CD14-positive monocyte (primary cell): ENCODE measurements at places on chromosomes 7 and 10. TPM values are rescaled to one million over a fixed set of nuclear protein-coding genes. Genes with fewer than 3 reads are reported as not detected.

DNA sequence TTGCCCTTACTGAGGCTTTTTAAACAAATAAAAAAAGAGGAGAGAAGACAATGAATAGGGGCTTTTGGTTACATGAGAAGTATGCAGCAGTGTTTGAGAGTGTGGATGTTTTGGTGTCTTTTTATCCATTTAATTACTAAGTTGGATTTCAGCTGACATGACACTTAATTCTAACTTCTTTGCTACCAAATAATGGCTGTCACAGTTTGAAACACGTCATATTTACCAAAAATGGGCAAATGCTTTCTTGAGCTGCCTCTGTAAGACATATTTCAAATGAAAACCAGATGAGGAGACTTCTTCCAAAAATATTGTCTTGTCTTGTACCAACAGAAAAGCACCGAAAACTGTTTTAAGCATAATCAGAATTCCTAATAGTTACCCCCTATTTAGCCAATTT lies 4.0 kb downstream of the ABCB4 start:
- no peaks in the 10 kb centered on the region for H3K27me3 ChIP-seq
- DNase-seq = no peak
- H3K36me3 ChIP-seq = no peaks in the 10 kb centered on the region
- no peak overlapping the region for H3K27ac ChIP-seq
- no peak overlapping the region for H3K4me3 ChIP-seq
- peaks cover 31% of the 10 kb centered on the region for H3K4me1 ChIP-seq

PNLIPRP2 gene
- polyA plus RNA-seq = not detected in 2 replicates

DNA sequence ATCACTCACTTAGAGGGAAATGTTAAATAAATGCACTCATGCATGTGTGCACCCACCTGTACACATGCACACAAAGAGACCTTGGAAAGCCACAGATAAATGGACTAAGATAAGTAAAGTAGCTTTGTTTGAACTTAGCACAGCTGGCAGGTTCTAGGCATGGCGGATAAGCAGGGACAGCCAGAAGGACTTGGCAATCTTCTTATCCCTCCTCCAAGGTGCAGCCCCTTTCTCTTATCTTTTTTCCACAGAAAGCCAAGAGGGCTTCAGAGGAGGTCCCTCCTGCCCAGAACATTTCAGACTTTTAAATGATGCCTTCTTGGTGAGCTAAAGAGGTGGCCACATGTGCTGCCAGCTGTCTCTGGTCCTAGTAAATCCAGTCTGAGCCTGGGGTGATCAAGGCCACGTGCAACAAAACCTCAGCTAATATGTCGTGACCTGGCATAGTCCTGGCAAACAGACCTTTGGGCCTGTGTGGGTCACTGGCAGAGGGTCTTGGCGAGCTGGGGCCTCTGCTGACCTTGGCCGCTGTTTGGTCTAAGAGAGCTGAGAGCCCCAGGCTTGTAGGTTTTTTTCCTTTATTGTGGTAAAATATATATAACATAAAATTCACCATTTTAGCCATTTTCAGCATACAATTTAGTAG lies 43.2 kb upstream of the SLC35B4 start:
- no peaks in the 10 kb centered on the region for H3K27me3 ChIP-seq
- H3K36me3 ChIP-seq = no peaks in the 10 kb centered on the region
- H3K4me1 ChIP-seq = peaks cover 16% of the 10 kb centered on the region
- no peak overlapping the region for H3K27ac ChIP-seq

DNA sequence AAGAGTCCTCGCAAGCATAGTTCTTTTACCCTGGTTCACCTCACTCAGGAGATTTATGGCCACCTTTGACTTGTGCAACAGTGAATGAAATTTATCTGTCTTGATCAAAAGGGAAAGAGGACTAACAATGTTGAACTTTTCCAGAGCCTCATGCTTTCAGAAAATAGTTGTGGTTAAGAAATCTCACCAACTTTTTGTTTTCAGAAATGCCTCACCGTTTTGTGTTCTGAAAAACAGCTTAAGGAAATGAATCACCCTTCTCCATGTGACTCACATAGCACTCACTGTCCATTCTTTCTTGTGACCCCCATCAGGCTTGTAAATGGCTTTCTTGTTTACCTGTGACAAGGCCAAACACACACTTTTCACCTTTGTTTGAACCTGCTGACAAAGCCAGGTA lies 148.6 kb upstream of the FAM3C start:
- H3K36me3 ChIP-seq = no peaks in the 10 kb centered on the region
- DNase-seq = no peak
- H3K27me3 ChIP-seq = no peaks in the 10 kb centered on the region
- no peak overlapping the region for H3K27ac ChIP-seq

DNA sequence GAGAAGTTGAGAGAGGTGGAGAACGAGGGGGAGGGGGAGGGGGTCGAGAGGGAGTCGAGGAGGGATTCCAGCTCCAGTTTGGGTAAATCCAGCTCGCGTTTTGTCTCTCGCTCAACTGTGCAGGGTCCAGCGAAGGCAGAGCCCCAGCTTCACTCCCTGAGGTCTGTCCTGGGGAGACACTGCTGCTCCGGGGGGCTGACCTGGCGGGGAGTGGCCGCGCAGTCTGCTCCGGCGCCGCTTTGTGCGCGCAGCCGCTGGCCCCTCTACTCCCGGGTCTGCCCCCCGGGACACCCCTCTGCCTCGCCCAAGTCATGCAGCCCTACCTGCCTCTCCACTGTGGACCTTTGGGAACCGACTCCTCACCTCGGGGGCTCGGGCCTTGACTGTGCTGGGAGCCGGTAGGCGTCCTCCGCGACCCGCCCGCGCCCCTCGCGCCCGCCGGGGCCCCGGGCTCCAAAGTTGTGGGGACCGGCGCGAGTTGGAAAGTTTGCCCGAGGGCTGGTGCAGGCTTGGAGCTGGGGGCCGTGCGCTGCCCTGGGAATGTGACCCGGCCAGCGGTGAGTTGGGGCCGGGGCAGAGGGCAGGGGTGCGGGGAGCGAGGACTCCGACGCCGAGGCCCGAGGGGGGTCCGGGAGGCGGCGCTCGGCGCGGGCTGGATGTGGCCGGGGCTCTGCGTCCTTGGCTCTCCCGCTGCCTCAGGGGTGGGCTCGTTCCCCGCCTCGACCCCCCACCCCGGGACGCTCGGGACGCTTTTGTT lies at the start of gene TET1:
TSS of gene TET1 (plus strand) at position 152 of the 757 bp plus-strand sequence. CDS start 12,002 bp downstream, outside the sequence.
- no peak for DNase-seq
- H3K36me3 ChIP-seq = no peaks in the 10 kb centered on the region
- no peak within 1 kb of the TSS for H3K27ac ChIP-seq
- H3K27me3 ChIP-seq = peaks cover 88% of the 10 kb centered on the region
- peaks cover 17% of the 10 kb centered on the region for H3K4me1 ChIP-seq
- H3K4me3 ChIP-seq = peak within 1 kb of the TSS; percentile 56

NODAL gene
- not detected for polyA plus RNA-seq

OPALIN gene
- polyA plus RNA-seq = not detected

DNA sequence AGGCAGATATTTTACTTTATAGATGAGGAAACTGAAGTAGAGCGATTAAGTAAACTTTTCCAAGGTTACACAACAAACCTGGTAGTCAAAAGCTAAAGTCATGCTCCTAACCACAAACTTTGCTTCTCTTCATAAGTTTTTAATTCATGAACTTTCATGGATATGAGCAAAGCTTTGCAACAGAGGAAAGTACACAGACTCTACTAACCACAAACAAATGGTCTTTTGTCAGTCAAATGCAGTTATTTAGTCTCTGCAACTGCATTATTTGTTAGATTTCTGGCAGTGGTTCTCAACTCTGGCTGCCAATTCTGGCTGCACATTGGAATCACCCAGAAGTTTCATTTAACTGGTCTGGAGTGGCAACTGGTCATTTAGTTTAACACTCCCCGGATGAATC lies 140.6 kb upstream of the TMEM168 start:
- H3K27me3 ChIP-seq = no peaks in the 10 kb centered on the region
- no peak overlapping the region for H3K4me3 ChIP-seq
- no peak overlapping the region for H3K27ac ChIP-seq
- H3K36me3 ChIP-seq = peaks cover 6% of the 10 kb centered on the region

DNA sequence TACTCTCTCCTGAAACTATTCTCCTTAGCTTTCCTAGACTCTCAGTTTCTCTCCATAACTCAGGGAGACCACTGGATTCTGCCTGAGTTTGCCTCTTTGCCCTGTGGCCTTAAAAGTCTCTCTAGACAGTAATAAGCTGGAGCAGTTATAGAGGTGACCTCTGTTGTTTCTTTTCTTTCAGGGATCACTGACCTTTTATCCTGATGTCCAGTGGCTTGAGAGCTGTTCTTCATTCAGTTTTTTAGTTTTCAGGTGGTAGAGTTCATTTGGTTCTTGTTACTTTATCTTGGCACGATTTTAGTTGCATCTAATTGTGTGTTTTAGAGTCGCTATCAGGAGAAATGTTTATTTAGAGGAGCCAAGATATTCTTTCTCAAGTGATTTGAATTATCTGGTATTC lies 37.7 kb downstream of the TAX1BP1 start:
- H3K4me3 ChIP-seq = no peak overlapping the region
- peaks cover 55% of the 10 kb centered on the region for H3K36me3 ChIP-seq
- H3K27me3 ChIP-seq = no peaks in the 10 kb centered on the region
- no peak overlapping the region for H3K27ac ChIP-seq

DNA sequence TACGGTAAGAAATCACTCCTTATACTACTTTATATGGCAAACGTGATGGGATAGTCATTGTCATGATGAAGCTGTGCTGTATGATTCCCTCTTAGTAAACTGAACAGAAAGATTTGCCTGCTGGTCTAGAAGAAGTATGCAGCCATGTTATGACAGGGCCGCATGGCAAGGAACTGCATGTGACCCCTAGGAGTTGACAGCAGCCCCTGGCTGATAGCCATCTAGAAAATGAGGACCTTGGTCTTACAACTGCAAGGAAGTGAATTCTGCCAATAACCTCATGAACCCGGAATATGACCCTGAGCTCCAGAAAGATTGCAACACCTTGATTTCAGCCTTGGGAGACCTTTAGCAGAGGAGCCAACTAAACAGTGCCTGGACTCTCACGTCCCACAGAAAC lies 193.3 kb downstream of the SEMA3E start:
- no peak overlapping the region for H3K27ac ChIP-seq
- H3K27me3 ChIP-seq = no peaks in the 10 kb centered on the region
- no peaks in the 10 kb centered on the region for H3K36me3 ChIP-seq
- DNase-seq = no peak

ASZ1 gene
- polyA plus RNA-seq = not detected in 2 replicates

GRCh38 chr10:103928784-103929183 lies 10.8 kb upstream of the STN1 start:
- H3K4me1 ChIP-seq = no peaks in the 10 kb centered on the region
- H3K36me3 ChIP-seq = no peaks in the 10 kb centered on the region
- H3K27me3 ChIP-seq = no peaks in the 10 kb centered on the region
- no peak overlapping the region for H3K4me3 ChIP-seq
- H3K27ac ChIP-seq = no peak overlapping the region

- H3K27ac ChIP-seq = no peak overlapping the region
- H3K27me3 ChIP-seq = no peaks in the 10 kb centered on the region
- DNase-seq = no peak
- H3K4me3 ChIP-seq = no peak overlapping the region
These were observed 39.1 kb upstream of the TMEM236 start for GRCh38 chr10:17712717-17713471.

LSM8 gene
- polyA plus RNA-seq = 11.9 and 42.6 TPM in 2 replicates

DNA sequence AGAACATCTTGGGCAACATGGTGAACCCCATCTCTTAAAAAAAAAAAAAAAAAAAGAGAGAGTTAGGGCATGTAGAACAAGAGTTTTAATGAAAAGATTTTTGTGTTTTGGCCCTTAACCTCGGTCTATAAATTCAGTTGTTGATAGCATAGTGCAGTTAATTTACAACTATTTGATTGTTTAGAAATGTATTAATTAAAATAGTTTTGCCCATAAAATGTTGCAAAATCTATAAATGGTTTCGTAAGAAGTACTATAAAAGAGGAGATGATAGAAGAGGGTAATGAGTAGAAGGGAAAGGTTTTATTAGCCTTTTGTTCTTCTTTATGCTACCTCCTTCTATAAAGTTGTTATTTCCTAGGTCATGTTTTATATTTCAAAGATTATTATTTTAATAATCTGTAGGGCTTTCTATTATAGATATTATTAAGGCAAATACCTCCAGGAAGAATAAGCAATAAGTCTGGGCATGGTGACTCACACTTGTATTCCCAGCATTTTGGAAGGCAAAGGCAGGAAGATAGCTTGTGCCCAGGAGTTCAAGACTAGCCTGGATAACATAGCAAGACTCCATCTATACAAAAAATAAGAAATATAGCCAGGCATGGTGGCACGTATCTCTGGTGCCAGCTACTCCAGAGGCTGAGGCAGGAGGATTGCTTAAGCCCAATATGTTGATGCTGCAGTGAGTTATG lies 73.3 kb downstream of the MCU start:
- no peak for DNase-seq
- H3K4me3 ChIP-seq = no peak overlapping the region
- H3K4me1 ChIP-seq = no peaks in the 10 kb centered on the region

DNA sequence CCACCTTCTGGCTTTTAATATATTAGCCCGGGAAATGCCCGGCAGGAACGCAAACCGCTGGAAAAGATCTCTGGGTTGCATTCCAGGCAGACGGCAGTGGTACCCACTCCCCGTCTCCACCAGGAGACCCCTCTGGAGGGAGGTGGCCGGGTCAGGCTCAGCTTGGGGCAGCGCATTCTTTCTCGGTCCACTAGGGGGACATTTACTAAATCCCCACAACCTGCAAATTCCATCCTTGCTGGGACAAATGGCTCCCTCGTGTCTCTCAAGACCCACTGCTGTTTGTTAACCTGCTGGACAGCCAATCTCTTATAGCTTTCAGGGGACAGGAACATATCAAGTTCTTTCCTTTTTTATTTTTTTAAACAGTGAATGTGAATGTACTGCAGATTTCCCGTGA lies 45.8 kb upstream of the CARD11 start:
- no peak overlapping the region for H3K27ac ChIP-seq
- peak; percentile 9 for DNase-seq
- H3K36me3 ChIP-seq = no peaks in the 10 kb centered on the region

GRCh38 chr10:119268871-119269506 lies 61.6 kb downstream of the GRK5 start:
- H3K4me1 ChIP-seq = peaks cover 24% of the 10 kb centered on the region
- H3K4me3 ChIP-seq = no peak overlapping the region
- no peaks in the 10 kb centered on the region for H3K36me3 ChIP-seq
- no peak overlapping the region for H3K27ac ChIP-seq
- no peaks in the 10 kb centered on the region for H3K27me3 ChIP-seq

DNA sequence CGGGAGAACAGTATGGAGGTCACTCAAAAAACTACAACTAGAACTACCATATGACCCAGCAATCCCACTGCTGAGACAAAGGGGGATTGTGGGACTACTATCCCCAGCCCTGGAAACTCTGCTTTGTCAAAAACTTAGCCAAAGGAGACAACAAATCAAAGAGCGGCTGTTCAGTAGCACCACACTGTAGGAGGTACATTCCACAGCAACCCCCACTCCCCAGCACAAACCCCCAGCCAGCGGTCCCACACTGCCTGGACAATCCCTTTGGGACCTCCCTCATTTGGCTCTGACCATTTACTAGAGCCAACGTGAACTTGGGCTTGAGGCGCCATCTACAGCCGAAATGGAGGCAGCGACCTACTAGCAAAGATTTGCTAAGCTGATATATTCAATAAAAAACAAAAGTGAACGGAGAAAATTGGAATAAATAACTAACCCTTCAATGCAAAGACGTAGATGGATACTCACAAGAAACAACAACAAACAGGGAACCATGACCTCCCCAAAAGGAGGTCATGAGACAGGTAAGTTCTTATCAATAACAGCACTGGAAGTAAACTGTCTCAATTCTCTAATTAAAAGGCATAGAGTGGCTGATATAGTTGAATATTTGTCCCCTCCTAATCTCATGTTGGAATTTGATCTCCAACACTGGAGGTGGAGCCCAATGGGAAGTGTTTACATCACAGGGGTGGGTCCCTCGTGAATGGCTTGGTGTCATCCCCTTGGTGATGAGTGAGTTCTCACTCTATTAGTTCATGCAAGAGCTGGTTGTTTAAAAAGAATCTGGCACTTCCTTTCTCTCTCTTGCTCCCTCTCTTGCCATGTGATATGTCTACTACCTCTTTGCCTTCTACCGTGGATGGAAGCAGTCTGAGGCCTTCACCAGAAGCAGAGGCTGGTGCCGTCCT lies 119.0 kb upstream of the KCNMA1 start:
- no peaks in the 10 kb centered on the region for H3K36me3 ChIP-seq
- no peaks in the 10 kb centered on the region for H3K27me3 ChIP-seq
- no peak overlapping the region for H3K27ac ChIP-seq
- H3K4me1 ChIP-seq = no peaks in the 10 kb centered on the region

HOXA3 gene
- not detected for polyA plus RNA-seq
